ENCODE measurements at places on chromosomes 2 and 18. TPM values are rescaled to one million over a fixed set of nuclear protein-coding genes. Genes with fewer than 3 reads are reported as not detected.

The SERPINB4 gene
- 0.07 TPM for total RNA-seq

The AQP12B gene
- total RNA-seq: not detected

The IL37 gene
- not detected for total RNA-seq

The DNMT3A gene
- 9.7 TPM for total RNA-seq

The LHCGR gene
- total RNA-seq: not detected

The MC4R gene
- total RNA-seq: not detected

The ODC1 gene
- total RNA-seq: 170 TPM

The KCNK3 gene
- 0.81 TPM for total RNA-seq

The IHH gene
- total RNA-seq: 0.45 TPM

The SLC4A5 gene
- 0.11 TPM for total RNA-seq

The NMUR1 gene
- total RNA-seq: not detected

The DSC3 gene
- 1.2 TPM for total RNA-seq

The ONECUT2 gene
- 0.31 TPM for total RNA-seq

The MALL gene
- total RNA-seq: 166 TPM

The MTCL1 gene
- total RNA-seq: 63.1 TPM

The LYG1 gene
- 1.6 TPM for total RNA-seq

The SAG gene
- total RNA-seq: not detected

The DYSF gene
- 0.55 TPM for total RNA-seq

The CFC1 gene
- not detected for total RNA-seq

The SKA1 gene
- total RNA-seq: 11.7 TPM

The GALNT3 gene
- not detected for total RNA-seq

The LRP1B gene
- total RNA-seq: not detected

The HOXD8 gene
- 4.8 TPM for total RNA-seq

The PPP1R7 gene
- 61.0 TPM for total RNA-seq

The ZBTB7C gene
- total RNA-seq: 0.33 TPM

The WIPF1 gene
- 23.9 TPM for total RNA-seq

The PSD4 gene
- total RNA-seq: 13.2 TPM

The CDK5R2 gene
- 5.3 TPM for total RNA-seq

The HRH4 gene
- total RNA-seq: not detected

The ZC3H6 gene
- 0.11 TPM for total RNA-seq

The SNED1 gene
- total RNA-seq: 0.79 TPM

The WNT10A gene
- total RNA-seq: 0.23 TPM

The PPP4R1 gene
- 40.4 TPM for total RNA-seq

The COLEC12 gene
- total RNA-seq: 0.06 TPM

The RAB11FIP5 gene
- total RNA-seq: 35.9 TPM

The LIMS4 gene
- 0.74 TPM for total RNA-seq

The TMEM178A gene
- total RNA-seq: 0.29 TPM

The CTIF gene
- total RNA-seq: 15.7 TPM

The UGT1A5 gene
- total RNA-seq: not detected

The UCN gene
- total RNA-seq: 2.5 TPM

The C2orf81 gene
- 2.7 TPM for total RNA-seq

The HNMT gene
- total RNA-seq: 0.96 TPM

The AKAIN1 gene
- total RNA-seq: not detected

The KHK gene
- total RNA-seq: 9.5 TPM

The RTP5 gene
- not detected for total RNA-seq

The INPP5D gene
- 0.61 TPM for total RNA-seq

The CRYGC gene
- not detected for total RNA-seq

The RMND5A gene
- total RNA-seq: 24.4 TPM

The ANKRD44 gene
- 2.3 TPM for total RNA-seq

The PIEZO2 gene
- 0.61 TPM for total RNA-seq

The BAZ2B gene
- 9.0 TPM for total RNA-seq

The NEURL3 gene
- 0.87 TPM for total RNA-seq
